Uterus (tissue), 4 donors: ENCODE measurements at places on chromosomes 1 and 21. TPM values are rescaled to one million over a fixed set of nuclear protein-coding genes. Genes with fewer than 3 reads are reported as not detected.

Gene C1orf105
- not detected for total RNA-seq

Gene ABCA4
- 1.0 TPM for total RNA-seq

Gene PLEKHN1
- not detected for total RNA-seq

Gene LRIF1
- 9.8 TPM for total RNA-seq

Gene ADORA3
- total RNA-seq = 0.59 TPM

Gene ODF2L
- total RNA-seq = 32.3 TPM

Gene HTR1D
- not detected for total RNA-seq
